ENCODE measurements at places on chromosomes 6 and 20.

DNA sequence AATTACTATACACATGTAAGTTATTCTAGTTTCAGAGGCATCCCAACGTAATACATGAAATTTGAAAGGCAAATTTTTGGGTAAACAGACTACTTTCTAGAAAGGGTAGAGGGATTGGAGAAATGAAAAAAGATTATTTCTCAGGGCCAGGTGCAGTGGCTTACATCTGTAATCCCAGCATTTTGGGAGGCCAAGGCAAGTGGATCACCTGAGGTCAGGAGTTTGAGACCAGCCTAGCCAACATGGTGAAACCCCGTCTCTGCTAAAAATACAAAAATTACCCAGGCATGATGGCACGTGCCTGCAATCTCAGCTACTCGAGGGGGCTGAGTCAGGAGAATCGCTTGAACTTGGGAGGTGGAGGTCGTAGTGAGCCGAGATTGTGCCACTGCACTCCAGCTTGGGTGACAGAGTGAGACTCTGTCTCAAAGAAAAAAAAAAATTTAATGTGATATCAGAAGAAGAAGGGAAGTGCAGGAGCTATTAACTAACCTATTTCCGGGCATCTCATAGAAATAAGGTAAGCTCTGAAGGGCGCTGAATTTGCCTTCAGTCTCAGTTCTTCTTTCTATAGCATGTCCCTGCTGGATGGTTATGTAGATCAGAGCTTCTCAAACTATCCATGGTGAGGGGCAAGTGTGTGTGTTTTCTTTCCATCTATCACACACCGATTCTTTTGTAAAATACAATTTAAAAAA, 100.3 kb upstream of the MTHFD1L start:
- DNase-seq = no peak

- no peak for DNase-seq
Measured at GRCh38 chr6:41392246-41392645, 56.8 kb downstream of the NCR2 start.

DNA sequence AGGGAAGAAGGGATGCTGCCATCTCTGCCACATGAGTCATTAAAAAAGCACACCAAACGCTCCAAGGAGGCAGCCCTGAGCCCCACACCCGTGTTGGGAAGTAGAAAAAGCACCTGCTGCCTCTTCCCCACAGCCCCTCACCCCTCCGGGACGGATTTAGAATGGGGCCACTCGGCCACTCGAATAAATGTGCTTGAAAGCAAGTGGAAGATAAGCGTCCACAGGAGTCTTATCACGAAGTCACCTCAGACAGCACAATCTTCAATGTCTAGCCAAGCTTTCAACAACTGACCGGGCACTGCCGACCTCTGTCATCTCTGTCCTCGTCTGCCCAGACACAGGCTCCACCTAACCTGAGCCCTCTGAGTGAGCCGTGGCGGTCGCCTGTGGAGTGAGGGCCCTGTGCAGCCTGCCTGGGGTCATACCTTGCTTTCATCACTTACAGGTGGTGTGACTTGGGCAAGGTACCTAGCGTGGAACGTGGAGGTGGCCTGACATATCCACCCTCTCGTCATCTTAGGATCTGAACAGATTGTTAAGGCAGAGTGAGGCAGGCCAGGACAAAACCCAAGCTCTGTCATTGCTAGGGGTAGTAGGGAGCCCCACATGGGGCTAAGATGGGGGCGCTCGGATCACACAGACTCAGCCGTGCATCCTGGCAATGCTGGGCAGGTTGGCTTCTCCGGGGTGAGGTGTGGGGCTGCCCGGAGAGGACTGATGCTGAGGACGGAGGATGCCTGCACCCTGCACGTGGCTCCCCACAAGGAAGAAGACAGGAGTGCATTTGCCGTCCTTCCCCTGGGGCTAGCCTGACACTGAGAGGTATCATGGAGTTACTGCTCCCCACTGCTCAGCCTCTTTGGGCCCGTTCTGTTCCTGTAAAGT, 34.8 kb downstream of the PSMG4 start:
- DNase-seq = no peak

DNA sequence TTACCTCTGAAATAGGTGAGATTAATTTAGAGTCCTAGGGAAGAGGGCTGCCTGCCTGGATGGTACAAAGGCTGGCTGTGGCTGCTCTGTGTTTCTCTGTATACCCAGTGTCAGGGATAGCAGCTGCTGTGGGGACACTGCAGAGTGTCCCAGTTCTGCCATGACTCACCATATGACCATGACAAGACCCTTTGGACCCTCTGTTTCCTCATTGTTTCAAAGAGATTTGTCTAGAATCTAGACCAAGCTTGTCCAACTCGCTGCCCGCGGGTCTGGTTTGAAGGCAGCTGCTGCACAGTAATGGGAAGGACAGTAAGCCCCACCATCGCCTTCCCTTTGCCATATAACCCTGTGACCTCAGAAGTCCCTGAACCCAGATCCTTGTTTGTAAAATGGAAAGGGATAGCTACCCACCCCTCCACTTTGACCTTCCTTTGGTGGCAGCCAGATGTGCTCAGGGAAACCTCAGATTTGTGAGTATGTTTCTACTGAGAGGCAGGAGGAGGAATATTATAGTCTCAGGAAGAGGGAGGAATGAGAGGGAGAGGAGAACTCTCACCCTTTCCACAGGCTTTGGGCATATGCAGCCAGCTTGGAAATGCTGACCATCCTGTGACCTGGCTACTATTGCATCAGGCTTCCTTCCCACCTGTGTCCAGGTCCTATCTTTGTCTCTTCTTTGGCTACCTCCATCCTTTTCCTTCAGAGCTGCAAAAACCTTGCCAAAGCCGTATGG, 14.0 kb downstream of the PLCG1 start:
- no peak for DNase-seq

DNA sequence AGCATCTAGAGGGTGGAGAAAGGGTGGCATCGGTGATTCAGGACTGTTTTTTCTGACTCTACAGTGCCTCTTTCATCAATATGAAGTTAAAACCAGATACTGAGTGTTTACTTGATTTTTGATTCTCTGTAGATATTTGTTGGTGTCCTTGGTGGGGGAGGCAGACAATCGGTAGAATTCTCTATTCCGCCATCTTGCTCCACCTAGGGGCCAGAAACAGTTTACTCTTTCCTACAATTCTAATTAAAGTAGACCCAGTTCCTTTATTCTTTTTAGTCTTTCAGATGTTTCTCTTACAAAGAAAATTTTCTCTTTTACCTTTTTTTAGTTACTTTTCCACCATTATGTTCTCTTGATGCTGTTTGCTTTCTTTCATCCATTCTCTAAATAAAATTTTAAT, 162.1 kb upstream of the RAB32 start:
- DNase-seq = no peak

GRCh38 chr6:158756126-158756525, 63.0 kb downstream of the EZR start:
- no peak for DNase-seq

DNA sequence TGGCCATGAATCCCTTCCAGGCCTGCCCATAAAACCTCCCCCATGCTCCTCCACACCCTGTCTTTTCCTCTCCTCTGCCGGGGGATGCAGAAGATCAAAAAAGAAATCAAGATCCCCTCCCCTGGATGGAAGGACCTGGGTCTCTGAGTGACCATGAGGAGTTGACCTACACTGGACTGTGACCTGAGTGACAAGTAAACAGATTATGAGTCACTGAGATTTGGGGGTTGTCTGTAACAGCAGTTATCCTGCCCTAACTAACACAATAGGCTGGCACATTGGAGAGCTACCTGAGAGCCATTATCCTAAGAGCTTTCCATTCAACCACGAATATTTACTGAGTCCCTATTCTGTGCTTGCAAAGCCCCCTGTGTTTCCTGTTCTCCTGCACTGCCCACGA, 28.4 kb upstream of the SIRPA start:
- DNase-seq = no peak

DNA sequence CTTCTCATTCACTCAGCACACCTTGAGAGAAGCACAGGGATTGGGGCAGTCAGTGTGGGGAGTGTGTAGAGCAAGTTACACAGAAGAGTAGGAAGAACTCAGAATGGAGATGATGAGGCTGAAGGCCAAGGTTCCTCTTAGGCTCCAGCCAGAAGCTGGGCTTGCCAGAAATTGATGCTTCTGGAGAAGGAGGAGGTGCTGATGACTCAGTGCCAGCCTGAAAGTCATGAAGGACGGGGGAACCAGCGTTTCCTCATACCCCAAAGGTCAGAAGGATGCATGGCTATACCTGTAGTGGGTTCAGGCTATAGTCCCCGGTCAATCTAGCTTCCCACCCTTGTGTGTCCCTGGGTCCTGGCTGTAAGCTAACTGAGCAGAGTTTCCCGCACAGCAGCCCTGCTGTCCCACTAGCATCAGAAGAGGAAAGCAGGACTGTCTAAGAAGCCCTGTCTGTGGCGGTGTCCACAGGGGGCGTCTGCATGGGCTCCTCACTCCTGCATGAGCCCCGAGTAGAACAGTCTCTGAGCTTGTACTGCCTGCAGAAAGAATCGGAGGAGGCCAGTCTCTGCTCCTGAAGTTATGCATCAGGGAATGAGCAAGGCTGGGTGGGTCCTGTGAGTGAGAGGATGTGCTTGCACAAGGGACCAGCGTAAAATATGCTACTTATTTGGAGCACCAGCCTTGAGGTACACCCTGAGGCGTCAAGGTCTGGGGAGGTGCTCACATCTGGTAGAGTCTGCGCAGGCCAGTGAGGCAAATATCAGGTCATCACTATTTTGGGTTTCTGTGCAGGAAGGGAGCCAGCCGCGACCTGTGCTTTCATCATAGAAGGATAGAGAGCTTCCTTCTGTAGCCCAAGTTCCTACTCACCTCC, 148.5 kb downstream of the MRPL14 start:
- DNase-seq = no peak

DNA sequence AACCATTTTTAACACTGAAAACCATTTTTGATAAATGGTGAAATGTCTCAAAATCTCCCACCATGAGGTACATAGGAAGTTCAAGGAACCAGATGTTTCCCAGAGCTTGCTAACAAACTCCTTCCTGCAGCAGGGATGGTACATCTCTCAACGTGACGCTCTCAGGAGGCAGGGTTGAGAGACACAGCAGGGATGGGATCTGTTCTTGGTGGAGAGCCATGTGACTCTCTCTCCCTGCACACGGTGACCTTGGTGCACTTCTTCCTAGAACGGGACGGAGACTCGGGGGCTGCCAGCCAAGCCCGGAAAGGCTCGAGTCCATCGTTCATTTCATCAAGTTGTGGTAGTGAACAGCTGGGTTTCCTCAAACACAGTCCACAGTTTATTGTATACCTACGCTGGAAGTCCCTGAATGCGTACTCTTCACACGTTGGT, 94.2 kb downstream of the FAM50B start:
- DNase-seq = no peak

- DNase-seq = peak; percentile 94
Measured at GRCh38 chr6:37239950-37240713, 17.4 kb upstream of the TBC1D22B start.

DNA sequence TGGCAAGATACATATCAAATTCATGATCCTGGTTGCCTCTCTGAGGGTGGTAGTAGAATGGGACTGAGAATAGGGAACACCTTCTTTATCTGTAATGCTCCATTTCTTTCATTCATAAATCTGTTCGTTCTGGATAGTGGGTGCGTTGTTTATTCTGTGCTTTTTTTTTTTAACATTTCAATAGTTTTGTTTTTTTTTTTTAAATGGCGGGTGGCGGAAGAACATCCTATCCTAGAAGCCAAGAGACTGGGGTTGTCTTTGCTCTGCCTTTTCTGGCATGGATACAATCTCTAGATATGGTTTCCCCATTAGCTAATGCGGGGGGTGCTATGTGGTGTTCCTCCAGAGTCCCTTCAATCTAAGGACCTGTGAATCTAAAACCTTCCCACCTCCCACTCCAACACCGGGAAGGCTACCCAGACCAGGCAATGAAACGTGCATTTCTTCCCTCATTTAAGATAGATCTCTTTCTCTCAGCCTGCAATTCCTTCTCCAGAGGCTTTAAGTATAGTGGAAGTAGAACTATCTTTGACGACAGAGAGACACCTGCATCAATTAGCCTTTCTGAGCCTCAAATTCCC, 883 bp upstream of the CCDC28A start:
- DNase-seq = no peak

- DNase-seq = no peak
Measured at GRCh38 chr6:33450434-33450833, 3.9 kb upstream of the ZBTB9 start.

GRCh38 chr6:122995921-122996793, at the start of gene CLVS2:
Gene CLVS2 (plus strand): TSS chr6:122996235. CDS start chr6:122997778, 1,543 bp downstream.
- peak; percentile 28 for DNase-seq

- no peak for DNase-seq
Measured at GRCh38 chr6:41372832-41373626, 37.6 kb downstream of the NCR2 start.

DNA sequence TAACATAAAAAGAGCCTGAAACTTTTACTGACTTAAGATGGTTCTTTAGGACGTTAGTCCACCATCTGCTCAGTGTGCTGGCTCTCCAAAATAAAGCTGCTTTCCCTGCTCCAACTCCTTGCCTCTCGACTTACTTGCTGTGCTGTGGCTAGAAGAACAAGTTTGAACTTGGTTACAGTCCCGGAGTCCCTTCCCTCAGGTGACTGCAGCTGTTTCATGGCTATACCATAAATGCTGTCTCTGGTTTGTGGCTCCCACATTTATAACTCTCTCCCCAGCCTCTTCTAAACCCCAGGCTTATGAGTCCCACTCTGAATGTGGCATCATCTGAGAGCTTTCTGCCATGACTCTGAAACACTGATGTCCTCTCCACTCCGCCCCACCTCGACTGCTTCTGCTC, 306.4 kb upstream of the PRND start:
- DNase-seq = no peak

DNA sequence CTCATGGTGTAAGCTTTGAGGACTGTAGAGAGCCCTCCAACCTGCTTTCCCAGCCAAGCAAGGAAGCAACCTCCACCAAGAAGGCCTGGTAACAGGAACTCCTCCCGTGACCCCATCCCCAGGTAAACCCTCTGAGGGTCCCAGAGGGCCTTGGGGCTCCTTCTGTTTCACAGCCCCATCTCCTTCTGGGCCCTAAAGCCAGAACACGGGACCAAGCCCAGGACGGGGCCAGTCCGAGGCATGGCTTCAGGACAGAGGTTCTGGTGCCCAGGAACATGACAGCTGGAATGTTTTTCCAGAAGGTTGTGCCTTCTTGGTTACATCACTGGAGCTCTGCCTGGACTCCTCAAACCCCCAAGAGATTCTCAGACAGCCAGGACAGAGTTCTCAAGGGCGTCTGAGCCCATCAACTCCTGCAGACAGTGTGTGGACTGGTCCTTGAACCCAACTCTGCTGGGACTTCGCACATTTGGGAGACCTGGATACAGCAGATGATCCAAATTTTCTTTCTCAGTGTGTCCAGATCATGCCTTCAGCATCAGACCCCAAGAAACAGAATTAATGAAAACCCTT, 43.1 kb downstream of the RRBP1 start:
- no peak for DNase-seq

- DNase-seq = no peak
Measured at GRCh38 chr20:8645326-8645725, 423.6 kb upstream of the PLCB4 start.

Data from fibroblast of skin of scalp (primary cell).